ENCODE measurements at places on chromosomes 6 and 20. TPM values are rescaled to one million over a fixed set of nuclear protein-coding genes. Genes with fewer than 3 reads are reported as not detected.

DNA sequence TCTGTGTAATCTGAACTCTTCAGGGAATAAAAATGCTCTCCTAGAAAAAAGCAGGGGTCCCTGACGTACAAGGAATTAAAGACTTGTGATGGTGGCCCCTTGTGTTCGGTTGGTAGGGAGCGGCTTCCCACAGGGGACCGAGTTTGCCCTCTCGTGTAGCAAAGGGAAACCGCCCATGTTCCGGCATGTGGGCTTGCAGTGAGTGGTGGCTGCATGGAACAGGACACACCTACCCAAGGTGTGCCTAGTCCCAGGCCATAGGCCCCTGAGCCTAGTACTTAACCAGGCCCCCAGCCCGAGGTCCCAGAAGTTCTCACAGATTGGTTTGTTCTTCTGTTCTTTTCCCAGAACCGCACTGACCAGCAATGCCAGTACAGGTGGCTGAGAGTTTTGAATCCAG lies 15.5 kb downstream of the MYBL2 start:
- DNase-seq, result no peak

DNA sequence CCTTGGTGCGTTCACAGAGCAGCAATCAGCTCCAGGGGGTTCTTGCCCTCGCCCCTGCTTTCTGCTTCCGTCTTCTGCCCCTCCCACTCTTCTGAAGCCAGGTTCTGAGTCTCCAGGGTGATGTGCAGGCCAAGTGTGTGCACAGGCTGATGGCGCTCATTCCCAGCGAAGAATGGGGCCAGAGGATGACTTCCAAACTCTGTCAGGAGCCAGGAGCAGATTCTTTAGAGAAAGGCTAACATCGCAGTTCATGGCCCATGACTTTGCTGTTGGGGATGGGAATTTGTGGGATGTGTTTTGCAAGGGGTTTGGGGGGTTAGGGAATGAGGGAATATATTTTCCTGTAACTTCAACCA lies 56.1 kb upstream of the CCN6 start:
- peak; percentile 44 for DNase-seq

- no peak for DNase-seq
Observed at GRCh38 chr6:46715141-46715540, 20.0 kb downstream of the PLA2G7 start.

Gene SLC17A1
- total RNA-seq, result not detected

GRCh38 chr6:82987416-82987815 lies 78.2 kb downstream of the UBE3D start:
- no peak for DNase-seq

All from heart right ventricle (tissue), 16 donors.